ENCODE measurements at places on chromosomes 6 and 20. TPM values are rescaled to one million over a fixed set of nuclear protein-coding genes. Genes with fewer than 3 reads are reported as not detected.

Gene SEL1L2
- total RNA-seq, result 6.3 TPM

Gene GCM1
- total RNA-seq, result not detected

Gene CDSN
- not detected for total RNA-seq

Gene SLC17A1
- not detected for total RNA-seq

Gene IP6K3
- total RNA-seq, result 1.0 TPM

Gene WFDC5
- total RNA-seq, result not detected
